ENCODE measurements at places on chromosomes 7 and 10. TPM values are rescaled to one million over a fixed set of nuclear protein-coding genes. Genes with fewer than 3 reads are reported as not detected.

- no peak overlapping the region for H3K27ac ChIP-seq
- no peaks in the 10 kb centered on the region for H3K4me1 ChIP-seq
- no peaks in the 10 kb centered on the region for H3K36me3 ChIP-seq
- DNase-seq: no peak
- no peak overlapping the region for H3K4me3 ChIP-seq
- no peaks in the 10 kb centered on the region for H3K27me3 ChIP-seq
Observed at GRCh38 chr7:4226524-4226882, 455.6 kb upstream of the FOXK1 start.

DNA sequence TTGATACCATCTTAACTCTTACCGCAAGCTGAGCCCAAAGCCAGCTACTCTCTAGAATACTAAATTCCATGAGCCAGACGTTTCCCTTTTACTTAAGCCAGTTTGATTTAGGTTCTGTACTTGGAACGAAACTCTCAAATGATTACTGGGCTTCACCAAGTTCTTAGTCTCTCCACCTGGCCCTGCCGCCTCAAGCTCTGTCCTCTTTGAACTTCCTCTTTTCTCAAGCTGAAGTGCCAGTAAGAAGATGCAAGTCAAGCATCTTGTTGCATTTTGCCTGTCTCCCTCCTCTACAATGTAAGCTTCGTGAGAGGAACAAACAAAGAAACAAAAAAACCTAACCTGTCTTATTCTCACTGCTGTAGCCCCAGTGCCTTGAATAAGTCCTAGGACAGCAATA is 358.2 kb upstream of the NPVF start:
- no peaks in the 10 kb centered on the region for H3K4me1 ChIP-seq
- no peaks in the 10 kb centered on the region for H3K27me3 ChIP-seq
- DNase-seq: no peak

- no peaks in the 10 kb centered on the region for H3K27me3 ChIP-seq
- H3K4me1 ChIP-seq: no peaks in the 10 kb centered on the region
- H3K4me3 ChIP-seq: no peak overlapping the region
- H3K27ac ChIP-seq: no peak overlapping the region
Observed at GRCh38 chr7:13259930-13260329, 572.5 kb downstream of the ARL4A start.

DNA sequence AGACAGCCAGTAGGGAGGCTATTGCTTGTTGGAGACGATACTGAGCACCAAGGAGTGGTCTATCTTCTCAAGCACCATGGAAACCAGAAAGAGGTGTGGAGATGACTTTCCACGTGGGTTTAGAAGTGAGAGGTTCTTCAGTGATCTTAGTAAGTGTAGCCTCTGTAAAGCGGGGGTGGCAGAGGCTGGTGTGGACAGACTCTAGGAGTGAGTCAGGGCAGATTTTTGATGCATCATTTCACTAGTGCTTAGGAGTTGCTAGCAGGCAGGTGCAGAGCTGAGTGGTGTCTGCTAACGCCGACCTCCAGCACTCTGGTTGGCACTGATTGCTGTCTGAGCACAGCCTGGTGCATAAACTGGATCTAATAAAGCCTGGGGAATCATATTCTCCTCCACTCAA is 78.4 kb upstream of the ADO start:
- DNase-seq: no peak
- H3K36me3 ChIP-seq: no peaks in the 10 kb centered on the region
- H3K4me3 ChIP-seq: no peak overlapping the region
- H3K4me1 ChIP-seq: peaks cover 3% of the 10 kb centered on the region

GRCh38 chr7:124716894-124717293 is 48.7 kb downstream of the GPR37 start:
- no peak overlapping the region for H3K4me3 ChIP-seq
- no peak for DNase-seq
- no peaks in the 10 kb centered on the region for H3K36me3 ChIP-seq
- H3K27me3 ChIP-seq: no peaks in the 10 kb centered on the region

- H3K27me3 ChIP-seq: no peaks in the 10 kb centered on the region
- DNase-seq: no peak
- no peak overlapping the region for H3K4me3 ChIP-seq
- H3K4me1 ChIP-seq: no peaks in the 10 kb centered on the region
- no peak overlapping the region for H3K27ac ChIP-seq
Observed at GRCh38 chr7:78736548-78736947, 716.9 kb downstream of the MAGI2 start.

- H3K4me1 ChIP-seq: no peaks in the 10 kb centered on the region
- no peak overlapping the region for H3K27ac ChIP-seq
- DNase-seq: no peak
- H3K27me3 ChIP-seq: no peaks in the 10 kb centered on the region
Observed at GRCh38 chr10:125257521-125258108, 97.3 kb upstream of the CTBP2 start.

- DNase-seq: no peak
- H3K36me3 ChIP-seq: no peaks in the 10 kb centered on the region
- peaks cover 23% of the 10 kb centered on the region for H3K4me1 ChIP-seq
- H3K27ac ChIP-seq: no peak overlapping the region
- no peak overlapping the region for H3K4me3 ChIP-seq
- no peaks in the 10 kb centered on the region for H3K27me3 ChIP-seq
Observed at GRCh38 chr10:110036640-110037039, 28.9 kb downstream of the ADD3 start.

- H3K27me3 ChIP-seq: peaks cover 4% of the 10 kb centered on the region
- DNase-seq: no peak
- H3K4me1 ChIP-seq: no peaks in the 10 kb centered on the region
- no peaks in the 10 kb centered on the region for H3K36me3 ChIP-seq
- H3K4me3 ChIP-seq: no peak overlapping the region
- no peak overlapping the region for H3K27ac ChIP-seq
Observed at GRCh38 chr10:14403359-14403758, 72.6 kb upstream of the FRMD4A start.

DNA sequence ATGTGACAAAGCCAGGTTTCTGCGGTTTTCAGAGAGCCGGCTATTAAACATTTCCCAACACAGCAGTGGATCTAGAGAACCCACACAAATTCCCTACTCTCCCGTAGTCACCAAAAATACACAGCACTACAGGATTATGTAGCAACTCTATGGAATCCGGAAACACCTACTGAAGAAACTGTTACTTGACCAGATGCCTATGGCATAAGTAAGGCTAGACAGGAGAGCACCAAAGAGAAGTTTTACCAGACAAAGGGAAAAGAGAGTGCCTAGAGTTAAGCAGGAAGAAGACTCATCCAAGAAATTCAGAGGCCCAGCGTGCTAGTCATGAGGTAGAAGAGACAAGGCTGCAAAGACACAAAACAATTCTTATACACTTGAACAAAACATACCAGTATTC is 321.1 kb downstream of the PARD3 start:
- H3K4me3 ChIP-seq: no peak overlapping the region
- no peaks in the 10 kb centered on the region for H3K36me3 ChIP-seq
- DNase-seq: no peak
- H3K27ac ChIP-seq: no peak overlapping the region
- H3K27me3 ChIP-seq: no peaks in the 10 kb centered on the region

- no peak overlapping the region for H3K4me3 ChIP-seq
- H3K27me3 ChIP-seq: no peaks in the 10 kb centered on the region
- H3K27ac ChIP-seq: no peak overlapping the region
- H3K36me3 ChIP-seq: no peaks in the 10 kb centered on the region
- no peak for DNase-seq
Observed at GRCh38 chr10:101373063-101373462, 19.1 kb downstream of the BTRC start.

PRSS2 gene
- total RNA-seq: not detected

KAZALD1 gene
- 8.4 TPM for total RNA-seq

NODAL gene
- not detected for total RNA-seq

HABP2 gene
- 3.6 TPM for total RNA-seq

UNCX gene
- not detected for total RNA-seq
